Cardiac muscle cell (in vitro differentiated cells and primary cell): ENCODE measurements at places on chromosomes 7 and 10.

DNA sequence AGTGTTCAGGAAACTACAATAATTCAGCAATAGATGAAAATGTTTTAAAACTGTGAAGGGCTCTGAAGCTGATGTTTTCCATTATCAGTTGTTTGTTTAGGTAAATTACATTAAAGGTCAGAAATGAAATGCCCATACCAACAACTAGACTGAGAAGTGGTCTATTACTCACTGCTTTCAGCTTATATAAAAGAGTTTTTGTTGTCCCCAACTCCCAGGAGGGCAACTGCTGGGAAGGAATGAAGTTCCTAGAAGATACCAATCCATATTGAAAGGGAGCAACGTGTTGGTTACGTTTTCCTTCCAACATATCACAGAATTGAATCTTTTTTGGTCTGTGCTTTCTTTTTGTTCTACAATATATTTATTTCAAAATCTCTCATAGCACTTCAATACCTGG, 330.6 kb upstream of the LRRN3 start:
- DNase-seq = no peak

GRCh38 chr7:29126804-29127203, 19.5 kb downstream of the CPVL start:
- DNase-seq = no peak

DNA sequence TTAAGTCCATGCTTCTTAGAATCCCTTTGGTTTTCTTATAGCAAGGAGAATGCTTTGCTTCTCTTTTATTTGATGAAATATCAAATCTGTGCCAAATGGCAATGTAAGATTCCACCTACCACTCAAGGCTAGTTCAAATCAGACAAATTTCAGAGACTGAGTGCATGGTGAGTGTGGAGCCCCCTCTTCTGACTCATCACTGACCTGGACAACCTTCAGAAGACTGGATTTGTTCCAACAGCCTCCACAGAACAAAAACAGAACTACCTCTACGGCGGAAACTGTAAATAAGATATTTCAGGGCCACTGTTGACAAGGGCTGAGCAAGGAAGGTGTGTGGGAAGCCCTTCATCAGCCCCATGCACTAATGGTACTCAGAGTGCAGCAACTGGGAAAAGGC, 21.1 kb downstream of the NCAPG2 start:
- DNase-seq = no peak

DNA sequence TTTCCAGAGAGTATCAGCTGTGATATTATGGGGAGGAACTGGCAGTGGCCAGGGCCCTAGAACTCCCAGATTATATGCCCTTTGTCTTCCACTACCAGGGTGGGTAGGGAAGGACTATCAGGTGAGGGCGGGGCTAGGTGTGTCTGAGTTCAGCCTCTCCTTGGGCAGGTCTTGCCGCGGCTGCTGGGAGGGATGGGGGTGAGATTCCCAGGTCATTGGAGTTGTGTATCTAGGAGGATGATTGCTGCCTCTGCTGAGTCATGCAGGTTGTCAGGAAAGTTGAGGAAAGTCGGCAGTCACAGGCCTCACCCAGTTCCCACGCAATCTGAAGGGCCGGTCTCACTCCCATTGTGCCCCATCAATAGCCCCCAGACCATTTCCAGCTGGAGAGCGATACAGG, 185.2 kb downstream of the DKK1 start:
- DNase-seq = no peak
